D721Med (cell line): ENCODE measurements at places on chromosomes 4 and X.
A peak's percentile ranks its signal among the peaks of the same experiment; 100 is the strongest.

GRCh38 chr4:131526686-131527085, 1622.4 kb upstream of the PCDH10 start:
- DNase-seq: no peak

- no peak for DNase-seq
These were observed 43.7 kb downstream of the LDOC1 start for GRCh38 chrX:141133272-141133671.

GRCh38 chr4:54961357-54961975, 163.9 kb downstream of the KDR start:
- DNase-seq: peak; percentile 13

DNA sequence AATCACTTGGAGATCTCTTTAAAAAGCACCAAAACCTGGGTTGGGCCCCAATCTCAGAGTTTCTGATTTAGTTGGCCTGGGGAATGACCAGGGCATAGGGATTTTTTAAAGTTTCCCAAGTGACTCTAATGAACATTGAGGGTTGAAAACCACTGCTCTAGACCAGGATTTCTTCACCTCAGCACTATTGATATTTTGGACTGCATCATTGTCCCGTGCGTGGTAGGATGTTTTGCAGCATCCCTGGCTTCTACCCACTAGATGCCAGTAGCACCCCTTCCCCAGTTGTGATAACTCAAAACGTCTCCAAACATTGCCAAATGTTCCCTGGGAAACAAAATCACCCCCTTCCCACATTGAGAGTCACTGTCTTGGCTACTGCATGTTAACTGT, 61.8 kb downstream of the ATXN3L start:
- no peak for DNase-seq

DNA sequence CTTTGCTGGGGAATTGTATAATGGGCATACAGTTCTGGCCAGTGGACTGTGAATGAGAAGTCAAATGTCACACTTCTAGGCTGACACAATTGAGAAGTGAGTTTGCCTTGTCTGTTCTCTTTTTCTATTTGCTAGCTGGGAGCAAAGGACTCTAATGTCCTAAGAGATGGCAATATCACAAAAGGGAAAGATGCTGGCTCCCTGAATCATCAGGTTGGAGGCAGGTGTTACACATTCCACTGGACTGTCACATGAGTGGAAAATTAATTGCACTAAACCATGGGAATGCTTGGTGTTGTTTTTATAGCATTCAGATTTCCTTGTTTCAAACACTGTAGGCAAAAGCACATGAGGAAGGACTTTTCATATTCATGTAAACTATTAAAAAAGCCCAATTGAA, 388.3 kb downstream of the ADAM29 start:
- DNase-seq: no peak

DNA sequence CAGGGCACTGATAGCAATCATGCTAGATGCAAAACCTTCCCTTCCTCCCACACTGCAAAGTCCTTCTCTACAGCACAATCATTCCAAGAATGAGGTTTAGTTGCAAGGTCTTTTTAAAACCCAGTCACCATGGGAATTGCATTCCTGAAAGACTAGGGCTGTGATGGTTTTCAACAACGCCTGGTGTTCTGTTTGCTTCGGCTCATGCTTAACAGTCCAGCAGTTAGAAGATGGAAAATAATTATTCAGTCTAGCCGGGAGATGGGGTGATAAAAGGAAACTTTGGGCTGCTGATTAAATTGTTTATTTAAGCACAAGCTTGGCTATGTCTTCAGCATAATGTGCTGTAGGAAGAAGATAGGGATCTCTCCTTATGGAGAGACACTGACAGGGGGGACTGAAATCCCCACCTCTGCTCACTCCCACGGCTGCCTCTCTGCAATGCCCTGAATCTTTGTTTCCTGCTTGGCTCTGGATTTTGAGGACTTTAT, 211.4 kb downstream of the MID1IP1 start:
- no peak for DNase-seq

GRCh38 chrX:55659931-55660330, 36.7 kb downstream of the FOXR2 start:
- DNase-seq: no peak

GRCh38 chr4:11620861-11621260, 192.2 kb upstream of the HS3ST1 start:
- DNase-seq: no peak

DNA sequence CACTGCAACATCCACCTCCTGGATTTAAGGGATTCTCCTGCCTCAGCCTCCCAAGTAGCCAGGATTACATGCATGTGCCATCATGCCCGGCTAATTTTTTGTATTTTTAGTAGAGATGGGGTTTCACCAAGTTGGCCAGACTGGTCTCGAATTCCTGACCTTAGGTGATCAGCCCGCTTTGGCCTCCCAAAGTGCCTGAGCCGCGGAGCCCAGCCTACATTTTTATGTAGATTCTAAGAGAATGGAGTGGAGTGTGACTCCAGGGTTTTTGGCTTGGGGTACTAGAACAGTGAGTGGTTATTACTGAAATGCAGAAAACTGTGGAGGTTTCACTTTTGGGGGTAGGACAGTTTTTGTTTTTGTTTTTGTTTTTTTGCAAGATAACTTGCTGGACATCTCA, 806.0 kb downstream of the ADGRL3 start:
- DNase-seq: no peak

GRCh38 chr4:128812442-128813235, 3.1 kb downstream of the JADE1 start:
- DNase-seq: peak; percentile 39

DNA sequence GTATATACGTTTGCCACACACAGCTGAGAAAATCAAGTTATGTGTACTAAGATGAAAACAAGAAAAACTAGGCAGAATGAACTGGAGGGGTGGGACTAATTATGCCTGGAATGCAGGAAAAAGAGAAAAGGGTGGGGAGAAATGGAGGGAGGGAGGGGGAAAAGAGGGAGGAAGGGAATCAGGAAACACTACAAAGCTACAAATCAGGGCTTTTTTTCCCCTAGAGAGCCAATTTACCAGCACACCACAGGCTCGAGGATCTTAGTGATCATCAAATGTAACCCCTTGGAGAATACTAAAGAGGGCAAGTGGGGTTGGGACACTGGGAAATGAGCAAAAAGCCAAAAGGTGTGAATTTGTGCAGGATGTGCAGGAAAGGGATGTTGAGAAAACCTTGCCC, 451.9 kb downstream of the SMARCA1 start:
- no peak for DNase-seq

GRCh38 chr4:187908731-187909130, 86.8 kb upstream of the ZFP42 start:
- no peak for DNase-seq

DNA sequence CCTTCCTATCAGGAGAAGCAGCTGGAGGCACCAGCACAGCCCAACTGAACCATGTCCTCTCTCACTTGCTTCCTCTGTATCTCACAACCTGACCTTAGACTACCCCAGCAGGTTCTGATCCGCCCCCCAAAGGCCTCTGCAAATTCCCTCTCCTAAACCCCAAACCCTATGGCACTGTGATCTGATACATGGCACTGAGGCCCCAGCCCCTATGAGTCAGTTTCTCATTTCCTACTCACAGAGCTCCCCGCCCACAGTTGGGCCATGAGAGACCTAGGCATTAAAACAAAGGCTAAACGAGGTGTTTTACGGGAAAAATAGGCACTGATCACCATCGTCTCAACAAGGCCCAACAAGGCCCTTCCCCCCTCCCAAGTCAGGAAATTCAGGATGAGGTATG, 19.1 kb downstream of the SASH3 start:
- DNase-seq: no peak

DNA sequence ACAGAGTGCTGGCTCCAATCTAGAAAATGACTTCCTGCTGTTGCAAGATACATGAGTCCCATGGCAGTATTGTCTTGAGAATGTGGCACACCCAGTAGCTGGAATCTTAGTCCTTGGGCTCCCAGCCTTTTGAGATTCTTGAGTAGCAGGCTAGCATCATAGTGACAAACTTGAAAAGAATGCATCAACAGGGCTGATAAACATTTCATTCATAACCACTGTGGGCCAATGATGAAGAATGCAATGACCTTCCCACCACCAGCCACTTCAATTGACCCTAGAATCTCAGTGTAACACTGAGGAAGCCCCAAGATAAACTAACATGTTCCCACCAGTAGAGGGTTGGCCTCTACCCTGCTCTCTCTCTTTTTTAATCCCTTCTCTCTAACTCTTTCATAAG, 329.3 kb downstream of the GBA3 start:
- DNase-seq: no peak

GRCh38 chr4:57103051-57103450, 7.1 kb downstream of the IGFBP7 start:
- no peak for DNase-seq

DNA sequence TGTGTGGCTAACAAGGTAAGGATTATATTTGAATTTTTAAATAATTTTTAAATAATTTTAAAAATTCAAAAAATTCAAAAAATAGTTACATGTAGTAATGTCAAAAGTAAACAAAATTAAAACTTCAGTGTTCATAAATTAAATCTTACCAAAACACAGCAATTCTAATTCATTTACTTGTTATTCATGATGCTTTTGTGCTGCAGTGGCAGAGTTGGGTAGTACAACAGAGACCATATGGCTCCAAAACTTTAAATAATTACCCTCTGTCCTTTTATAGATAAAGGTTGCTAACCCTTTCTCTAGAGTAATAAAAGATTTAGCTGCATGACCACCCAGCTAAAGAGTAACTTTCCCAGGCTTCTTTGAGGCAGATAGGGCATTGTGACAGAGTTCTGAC, 1355.6 kb downstream of the FSTL5 start:
- DNase-seq: no peak

GRCh38 chr4:107736037-107736436, 16.0 kb upstream of the PAPSS1 start:
- DNase-seq: no peak
